ENCODE measurements at places on chromosomes 16 and 17.

GRCh38 chr16:74305978-74306784 lies 9.6 kb downstream of the PSMD7 start:
- no peak for DNase-seq

DNA sequence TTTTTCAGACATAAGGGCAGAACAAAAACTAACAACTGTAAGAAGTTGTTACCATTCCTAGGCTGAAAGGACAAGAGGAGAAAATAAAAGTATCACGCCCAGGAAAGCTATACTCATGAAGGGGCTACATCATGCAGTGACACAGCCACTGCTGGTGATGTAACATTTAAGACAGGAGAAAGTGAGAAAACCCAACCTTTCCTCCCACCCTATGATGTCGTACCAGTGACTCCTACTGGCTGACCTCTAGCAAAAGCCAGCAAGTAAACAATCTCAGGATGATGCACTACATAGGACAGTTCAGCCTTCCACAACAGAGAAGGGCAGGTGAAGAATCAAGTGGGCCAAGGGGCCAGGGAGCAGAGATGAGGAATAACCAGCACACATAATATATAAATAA lies 14.0 kb upstream of the OR1E2 start:
- DNase-seq = peak; percentile 8

- no peak for DNase-seq
Observed at GRCh38 chr17:74796866-74797265, 20.7 kb upstream of the NAT9 start.

DNA sequence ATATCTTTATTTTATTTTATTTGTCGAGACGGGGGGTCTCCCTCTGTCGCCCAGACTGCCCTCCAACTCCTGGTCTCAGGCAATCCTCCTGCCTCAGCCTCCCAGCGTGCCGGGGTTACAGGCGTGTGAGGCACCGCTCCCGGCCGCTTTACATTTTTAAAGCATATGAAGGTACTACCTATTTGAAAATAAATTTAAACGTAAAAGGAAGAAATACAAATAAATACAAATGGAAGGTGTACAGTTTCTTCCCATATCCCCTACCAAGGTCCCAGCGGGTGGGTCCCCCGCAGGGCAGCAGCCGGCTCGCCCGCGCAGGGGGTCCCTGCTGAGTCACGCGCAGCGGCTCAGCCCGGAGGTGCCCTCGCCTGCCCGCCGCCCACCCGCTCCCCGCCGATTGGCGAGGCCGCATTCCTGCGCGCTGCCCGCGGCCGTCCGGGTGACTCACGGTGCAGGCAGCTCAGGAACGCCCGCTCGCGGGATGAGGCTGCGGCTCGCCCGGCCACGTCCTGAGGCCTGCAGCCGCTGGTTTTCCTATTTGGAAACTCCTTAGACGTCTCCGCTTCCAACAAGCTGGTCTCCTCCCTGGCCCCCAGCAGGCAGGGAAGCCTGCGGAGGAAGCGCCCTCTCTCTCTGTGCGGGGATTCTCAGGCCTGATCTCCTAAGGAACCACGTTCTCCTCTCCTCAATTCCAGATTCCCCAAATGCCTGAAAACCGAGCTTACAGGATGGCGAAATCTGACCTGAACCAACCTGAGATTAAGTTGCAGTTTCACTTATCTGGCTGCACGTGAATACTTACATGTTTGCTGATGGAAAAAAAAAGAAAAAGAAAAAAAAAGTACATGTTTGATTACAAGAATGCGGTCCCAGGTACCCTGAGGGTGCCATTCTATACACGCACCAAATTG lies 54.8 kb upstream of the MAP3K14 start:
- DNase-seq = no peak

GRCh38 chr17:57110579-57111325 lies 25.7 kb downstream of the AKAP1 start:
- no peak for DNase-seq

DNA sequence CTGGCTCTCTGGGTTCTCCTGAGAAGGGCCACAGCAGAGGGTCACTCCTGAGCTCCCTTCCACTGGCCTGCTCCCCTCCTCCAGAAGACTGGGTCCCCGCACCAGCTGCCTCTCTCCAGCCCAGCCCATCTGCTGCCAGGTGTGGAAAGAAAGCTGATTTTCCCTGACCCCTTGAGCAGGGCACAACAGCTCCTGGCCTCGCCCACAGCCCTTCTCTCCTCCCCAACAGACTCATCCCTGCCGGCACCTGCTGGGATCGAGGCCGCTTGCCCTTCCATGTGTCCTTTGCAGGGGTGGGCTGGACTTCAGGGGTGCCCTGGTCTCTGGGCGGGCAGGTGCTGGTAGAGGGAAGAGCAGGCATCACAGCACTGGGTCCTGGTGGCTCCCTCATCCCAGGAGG lies 4.8 kb upstream of the SMIM5 start:
- no peak for DNase-seq

- peak; percentile 44 for DNase-seq
Observed at GRCh38 chr17:74190154-74190553, 13.3 kb upstream of the RPL38 start.

GRCh38 chr17:82840431-82840831 lies 609 bp upstream of the ZNF750 start:
- no peak for DNase-seq

DNA sequence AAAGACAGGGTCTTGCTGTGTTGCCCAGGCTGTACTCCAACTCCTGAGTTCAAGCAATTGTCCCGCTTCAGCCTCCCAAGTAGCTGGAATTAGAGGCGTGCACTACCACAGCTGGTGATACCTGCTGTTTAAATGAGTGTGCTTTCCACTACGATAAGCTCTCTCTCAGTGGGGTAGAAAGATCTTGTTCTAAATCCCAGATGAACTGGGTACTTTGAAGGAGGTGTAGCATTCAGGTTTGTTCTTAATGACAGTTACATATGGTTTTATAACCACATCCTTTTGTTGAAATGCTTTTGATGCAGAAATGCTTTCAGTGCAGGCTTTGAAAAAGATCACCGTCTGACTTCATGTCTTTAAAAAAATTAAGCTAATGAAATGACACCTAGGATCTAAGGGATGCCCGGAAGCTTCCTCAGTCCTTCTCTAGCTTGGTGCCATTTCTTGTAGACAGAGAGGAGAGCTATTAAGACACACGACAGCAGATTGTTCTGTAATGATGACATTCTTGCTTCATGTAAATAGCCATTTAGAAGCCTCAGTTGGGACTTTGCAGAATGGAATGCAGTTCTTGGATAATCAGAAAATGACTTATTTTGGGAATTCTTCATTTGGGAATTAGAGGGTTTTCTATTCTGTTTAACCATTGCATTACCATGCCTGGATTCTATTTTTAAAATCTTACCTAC lies 19.5 kb downstream of the PMM2 start:
- DNase-seq = peak; percentile 17

- DNase-seq = no peak
Observed at GRCh38 chr17:32822996-32823395, 53.9 kb downstream of the MYO1D start.

DNA sequence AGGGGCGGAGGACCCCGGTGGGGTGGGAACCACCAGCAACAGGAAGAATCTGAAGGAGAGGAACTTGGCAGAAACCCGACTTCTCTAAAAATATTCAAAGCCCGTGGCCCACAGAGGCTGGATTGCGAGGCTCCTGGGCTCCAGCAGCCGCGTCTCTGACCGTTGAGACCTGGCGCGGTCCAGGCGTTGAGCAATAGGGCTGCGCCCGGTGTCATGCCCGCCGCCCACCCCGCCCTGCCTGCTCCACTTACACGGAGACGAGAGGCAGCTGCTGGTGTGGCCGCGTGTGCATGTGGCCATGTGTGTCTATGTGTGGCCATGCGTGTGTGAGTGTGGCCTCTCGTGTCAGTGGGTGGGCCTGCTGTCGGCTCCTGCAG lies 83.6 kb downstream of the IRF8 start:
- peak; percentile 13 for DNase-seq

GRCh38 chr17:44209786-44210341 lies 9.6 kb downstream of the UBTF start:
- no peak for DNase-seq

DNA sequence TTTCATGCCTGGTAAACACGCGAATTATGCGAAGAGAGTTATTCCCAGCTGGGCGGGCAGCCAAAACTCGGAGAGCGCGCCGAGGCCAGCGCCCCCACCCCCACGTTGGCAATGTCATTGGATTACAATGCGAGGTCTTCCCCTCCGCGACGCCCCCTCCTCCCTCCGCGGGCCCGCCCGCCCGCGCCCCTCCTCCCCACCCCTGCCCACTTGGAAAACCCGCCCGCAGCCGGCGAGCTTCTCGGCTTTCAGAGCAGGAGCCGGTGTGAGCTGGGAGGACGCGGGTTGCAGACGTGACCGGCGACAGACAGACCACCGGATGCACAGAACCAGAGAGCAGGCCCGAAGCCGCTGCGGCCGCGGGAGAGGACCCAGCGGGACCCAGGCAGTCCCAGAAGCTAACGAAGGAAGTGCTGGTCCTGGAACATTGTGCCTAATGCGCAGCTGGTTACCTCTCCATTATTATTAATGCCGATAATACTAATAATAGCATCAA lies 4.0 kb downstream of the NOG start:
- no peak for DNase-seq

- DNase-seq = peak; percentile 11
Observed at GRCh38 chr17:60390925-60391470, 935 bp downstream of the USP32 start.

- no peak for DNase-seq
Observed at GRCh38 chr16:3698941-3699340, 18.4 kb downstream of the TRAP1 start.

GRCh38 chr16:69834807-69835466 lies 72.8 kb downstream of the WWP2 start:
- DNase-seq = no peak

DNA sequence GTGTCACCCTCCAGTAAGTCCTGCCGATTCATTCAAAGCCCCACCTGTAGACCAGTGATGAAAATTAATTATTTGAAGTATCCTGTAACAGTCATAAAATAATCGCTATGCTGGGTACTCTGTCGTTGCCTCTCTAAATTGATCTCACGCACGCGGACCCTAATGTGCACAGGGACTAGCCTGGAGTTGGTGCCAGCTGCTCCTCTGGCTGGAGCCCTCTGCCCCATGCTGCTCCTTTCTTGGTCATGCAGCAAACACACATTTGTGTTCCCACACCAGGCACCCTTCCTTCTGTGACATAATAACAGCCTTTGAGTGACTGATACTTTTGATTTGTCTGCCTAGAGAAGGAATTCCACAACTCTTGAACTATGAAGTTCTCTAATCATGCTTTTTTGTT lies 16.0 kb downstream of the RAB11FIP3 start:
- DNase-seq = no peak

DNA sequence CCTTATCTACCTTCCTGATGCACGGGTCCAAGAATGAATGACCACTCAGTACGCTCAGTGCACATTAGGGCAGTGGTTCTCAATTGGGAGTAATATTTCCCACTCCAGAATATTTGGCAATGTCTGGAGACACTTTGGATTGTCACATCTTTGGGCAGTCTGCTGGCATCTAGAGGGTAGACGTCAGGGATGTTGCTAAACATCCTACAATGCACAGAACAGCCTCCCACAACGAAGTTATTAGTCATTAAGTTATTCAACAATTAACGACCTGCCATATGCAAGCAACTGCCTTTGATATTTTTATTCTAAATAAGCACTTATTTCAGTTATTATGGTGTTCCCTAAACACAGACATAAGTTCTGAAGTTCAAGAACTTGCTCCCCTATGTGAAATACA lies 669.3 kb downstream of the TOX3 start:
- DNase-seq = no peak

- DNase-seq = no peak
Observed at GRCh38 chr16:85145734-85146531, 33.7 kb upstream of the CIBAR2 start.

GRCh38 chr17:19948116-19948943 lies 29.3 kb downstream of the AKAP10 start:
- DNase-seq = no peak

GRCh38 chr17:27321372-27321771 lies 27.5 kb downstream of the WSB1 start:
- no peak for DNase-seq

DNA sequence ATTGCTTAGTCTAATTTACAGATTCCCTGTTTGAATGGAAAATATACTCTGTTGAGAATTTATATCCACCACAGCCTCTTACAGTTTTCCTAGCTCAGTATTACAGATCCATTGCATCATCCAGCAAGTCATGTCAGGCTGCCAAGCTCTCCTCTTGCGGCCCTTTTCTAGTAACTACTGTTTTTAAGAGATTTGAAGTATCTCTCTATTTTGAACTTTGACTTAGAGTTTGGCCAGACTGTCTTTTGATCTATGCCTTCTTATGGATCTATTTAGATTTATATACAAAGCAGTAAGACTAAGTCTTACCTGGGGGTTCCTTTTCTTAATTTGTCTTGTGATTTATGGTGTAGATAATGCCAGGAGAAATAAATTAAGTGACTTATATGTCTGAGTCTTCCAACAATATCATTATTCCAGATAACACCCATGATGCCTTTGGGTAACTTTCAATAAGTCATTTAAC lies 53.1 kb upstream of the ABCC11 start:
- no peak for DNase-seq

GRCh38 chr17:77332034-77332971 lies 191.5 kb downstream of the SEC14L1 start:
- peak; percentile 57 for DNase-seq

- no peak for DNase-seq
Observed at GRCh38 chr16:3127745-3128144, 7.1 kb upstream of the ZNF213 start.

- no peak for DNase-seq
Observed at GRCh38 chr16:83705856-83706255, 101.9 kb upstream of the HSBP1 start.

GRCh38 chr17:62064029-62064790 lies 868 bp downstream of the MED13 start:
- DNase-seq = peak; percentile 44

DNA sequence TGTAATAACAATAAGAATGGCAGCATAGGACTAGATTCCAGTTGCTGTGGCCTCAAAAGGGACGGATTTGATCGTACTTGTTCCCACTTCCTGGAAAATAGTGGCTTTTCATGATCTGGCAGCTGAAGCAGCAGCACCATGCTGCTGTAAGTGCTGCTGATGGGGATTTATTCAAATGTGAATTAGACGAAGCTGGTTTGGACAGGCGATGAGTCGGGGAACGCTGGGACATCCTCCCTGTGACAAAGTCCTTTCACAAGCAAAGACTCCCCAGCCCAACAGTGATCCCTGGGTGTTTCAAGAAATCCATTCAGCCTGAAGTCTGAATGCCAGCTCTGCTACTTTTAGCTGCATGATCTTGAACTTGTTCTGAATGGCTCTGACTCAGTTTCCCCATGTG lies 88.6 kb upstream of the XYLT1 start:
- no peak for DNase-seq

- DNase-seq = no peak
Observed at GRCh38 chr17:79201536-79202227, 127.1 kb downstream of the ENGASE start.

- DNase-seq = no peak
Observed at GRCh38 chr16:49483651-49484450, 110.2 kb downstream of the C16orf78 start.
